ENCODE measurements at places on chromosomes 3 and 15.
A peak's percentile ranks its signal among the peaks of the same experiment; 100 is the strongest.

DNA sequence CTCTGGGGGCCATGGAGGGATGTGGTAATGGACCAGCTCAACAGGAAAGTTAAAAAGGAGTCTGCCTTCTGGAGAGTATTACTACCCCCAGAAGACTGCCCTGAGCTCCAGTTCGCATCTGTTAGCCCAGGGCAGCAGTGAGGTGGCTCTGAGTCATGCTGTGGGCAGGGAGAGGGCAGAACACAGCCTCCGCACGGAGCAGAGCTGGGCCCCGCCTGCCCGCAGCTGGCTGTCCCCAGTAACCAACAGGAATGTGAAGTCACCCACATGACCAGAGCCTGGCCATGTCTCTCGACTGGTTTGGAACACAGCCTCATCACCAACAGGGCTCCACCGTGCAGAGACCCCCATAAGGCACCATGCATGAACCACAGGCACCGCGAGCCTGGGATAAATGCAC is 62.1 kb downstream of the CYFIP1 start:
- no peak for DNase-seq

- no peak for DNase-seq
Measured at GRCh38 chr3:4517643-4518311, 24.6 kb downstream of the ITPR1 start.

- DNase-seq = no peak
Measured at GRCh38 chr3:192884777-192885773, 32.6 kb downstream of the MB21D2 start.

GRCh38 chr3:140198242-140198641 is 263.3 kb downstream of the CLSTN2 start:
- DNase-seq = no peak

- no peak for DNase-seq
Measured at GRCh38 chr15:37099319-37100108, 835 bp downstream of the MEIS2 start.

GRCh38 chr3:73433687-73434086 is 191.1 kb downstream of the PDZRN3 start:
- no peak for DNase-seq

- no peak for DNase-seq
Measured at GRCh38 chr15:98718426-98719136, 70.2 kb downstream of the IGF1R start.

- DNase-seq = no peak
Measured at GRCh38 chr3:132211896-132212295, 105.3 kb upstream of the ACP3 start.

DNA sequence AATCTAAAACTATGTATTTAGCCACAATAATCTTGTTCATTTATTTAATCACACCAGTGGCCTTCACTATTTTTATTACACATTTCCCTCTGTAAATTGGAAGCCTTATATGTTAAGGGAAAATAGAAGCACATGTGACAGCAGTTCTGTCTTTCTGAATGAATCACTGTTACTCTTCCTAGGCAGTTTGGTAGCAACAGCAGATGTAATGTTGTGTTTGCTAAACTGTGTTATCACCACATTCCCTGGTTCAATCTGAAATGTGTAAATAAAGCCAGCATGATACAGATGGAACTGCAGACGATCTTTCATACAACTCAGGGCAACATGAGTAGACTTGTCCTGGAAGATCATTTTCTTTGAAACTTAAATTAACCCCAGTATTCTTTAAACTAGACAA is 220.1 kb downstream of the MCTP2 start:
- no peak for DNase-seq

DNA sequence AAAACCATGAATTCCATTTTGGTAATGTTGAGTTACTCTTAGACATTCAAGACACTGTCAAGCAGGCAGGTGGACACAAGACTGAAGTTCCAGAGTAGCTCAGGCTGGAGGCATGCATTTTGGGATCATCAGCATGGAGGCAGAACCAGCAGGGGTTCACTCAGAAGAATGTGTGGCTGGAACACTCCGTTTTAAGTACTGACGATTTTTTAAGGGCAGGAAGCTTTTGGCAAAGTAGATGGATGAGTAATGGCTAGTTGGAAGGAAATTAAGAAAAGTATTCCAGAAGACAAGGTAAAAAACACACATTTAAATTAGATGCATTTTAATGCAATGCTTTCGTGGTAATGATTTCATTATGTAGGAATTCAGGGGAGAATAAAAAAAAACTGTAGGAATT is 420.4 kb downstream of the ROBO2 start:
- no peak for DNase-seq

- DNase-seq = peak; percentile 32
Measured at GRCh38 chr15:89171136-89172072, 50.0 kb downstream of the RLBP1 start.

DNA sequence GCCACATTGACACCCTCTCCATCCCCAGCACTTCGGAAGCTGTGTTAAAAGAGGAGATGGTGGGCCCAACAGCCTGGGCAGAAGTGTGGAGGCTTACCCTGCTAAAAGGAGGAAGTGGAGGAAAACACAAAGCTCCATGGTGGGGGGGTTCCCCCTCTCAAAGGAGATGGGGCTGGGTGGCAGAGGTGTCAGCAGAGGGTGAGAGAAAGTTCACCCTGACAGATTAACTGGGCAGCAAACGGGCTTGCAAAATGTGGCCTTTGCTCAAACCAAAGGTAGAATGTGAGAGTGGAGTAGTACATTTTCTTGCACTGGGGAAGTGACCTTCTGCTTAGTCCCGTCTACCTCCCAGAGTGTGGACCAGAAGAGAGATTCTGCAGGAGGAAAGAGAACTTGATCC is 44.7 kb downstream of the MYO1E start:
- peak; percentile 46 for DNase-seq

DNA sequence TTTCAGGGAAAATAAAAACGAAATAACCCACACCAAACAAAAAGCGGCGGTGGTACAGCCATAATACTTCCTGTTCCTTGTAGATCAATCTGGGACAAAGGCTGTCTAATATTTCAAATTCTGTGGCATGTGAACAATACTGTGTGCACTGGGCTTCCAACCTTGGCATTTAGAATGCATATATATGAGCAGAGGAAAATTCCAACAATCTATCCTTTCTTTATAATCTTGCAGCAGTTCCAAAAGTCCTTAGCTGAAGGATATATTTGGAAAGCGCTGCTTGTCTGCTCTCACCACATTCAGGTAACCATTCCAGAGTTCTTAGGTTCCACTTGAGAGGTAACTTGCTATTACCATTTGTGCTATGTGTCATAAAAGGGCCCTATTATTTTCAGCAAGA is 231.8 kb downstream of the RBMS3 start:
- DNase-seq = no peak

DNA sequence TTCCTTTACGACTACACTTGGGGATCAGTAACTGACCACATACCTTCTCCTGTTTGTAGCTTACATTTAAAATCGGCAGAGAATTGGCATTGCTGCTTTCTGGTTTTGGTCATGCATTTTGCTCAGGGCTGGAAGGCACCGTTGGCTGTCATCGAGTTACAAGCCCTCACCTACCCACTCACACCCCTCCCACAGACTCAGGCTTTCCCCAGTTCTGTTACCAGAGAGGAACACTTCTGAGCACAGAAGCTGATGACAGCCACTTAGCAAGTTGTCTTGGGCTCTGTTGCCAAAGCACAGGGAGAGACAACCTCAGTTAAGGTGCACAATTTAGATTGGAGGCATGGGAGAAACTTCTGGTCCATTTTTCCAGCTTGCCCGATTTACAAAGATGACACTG is 204.8 kb upstream of the TOPAZ1 start:
- no peak for DNase-seq

GRCh38 chr3:81876826-81877225 is 115.4 kb upstream of the GBE1 start:
- no peak for DNase-seq

GRCh38 chr3:119596398-119596797 is 1.3 kb upstream of the PLA1A start:
- no peak for DNase-seq

DNA sequence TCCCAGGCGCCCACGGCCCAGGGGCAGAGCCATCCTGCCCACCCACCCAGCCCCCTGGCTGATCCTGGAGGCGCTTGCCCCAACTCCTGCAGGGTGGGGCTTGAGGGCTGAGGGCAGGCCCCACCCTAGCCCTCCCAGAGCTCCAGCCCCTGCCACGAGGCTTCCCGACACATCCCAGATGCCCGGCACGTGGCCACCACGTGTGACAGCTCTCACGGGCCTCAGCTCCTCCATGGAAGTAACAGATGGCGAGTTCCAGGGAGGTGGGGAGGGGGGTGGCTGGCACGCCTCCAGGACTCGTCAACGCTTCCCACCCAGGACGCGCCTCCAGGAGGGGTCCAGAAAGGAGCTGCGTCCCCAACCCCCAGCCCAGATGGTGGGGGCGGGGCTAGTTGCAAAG is 29.1 kb downstream of the PLXND1 start:
- no peak for DNase-seq
